T-helper 2 cell (primary cell): ENCODE measurements at places on chromosomes 5 and 9.

- no peak for DNase-seq
These were observed 372.6 kb downstream of the EBF1 start for GRCh38 chr5:158727136-158727535.

GRCh38 chr9:85168412-85168811 is 498.9 kb downstream of the NTRK2 start:
- no peak for DNase-seq

DNA sequence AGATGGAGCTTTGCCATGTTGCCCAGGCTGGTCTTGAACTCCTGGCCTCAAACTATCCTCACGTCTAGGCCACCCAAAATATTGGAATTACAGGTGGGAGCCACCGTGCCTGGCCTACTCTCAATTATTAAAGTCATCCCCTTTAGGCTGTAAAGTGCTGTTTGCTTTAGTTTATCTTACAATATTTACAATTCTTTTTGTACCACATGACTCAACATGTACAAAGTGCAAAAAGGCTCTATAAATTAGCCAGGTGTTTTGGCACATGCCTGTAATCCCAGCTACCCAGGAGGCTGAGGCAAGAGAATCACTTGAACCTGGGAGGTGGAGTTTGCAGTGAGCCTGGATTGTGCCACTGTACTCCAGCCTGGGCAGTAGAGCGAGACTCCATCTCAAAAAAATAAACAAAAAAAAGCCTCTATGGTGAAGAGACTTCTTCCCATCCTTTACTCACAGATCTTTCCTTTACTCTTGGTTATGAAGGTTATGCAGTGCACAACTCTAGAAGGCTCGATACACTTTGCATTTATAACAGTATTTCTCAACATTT is 28.5 kb upstream of the MLLT3 start:
- no peak for DNase-seq

GRCh38 chr9:121326130-121326838 is 43.8 kb downstream of the STOM start:
- DNase-seq = no peak

DNA sequence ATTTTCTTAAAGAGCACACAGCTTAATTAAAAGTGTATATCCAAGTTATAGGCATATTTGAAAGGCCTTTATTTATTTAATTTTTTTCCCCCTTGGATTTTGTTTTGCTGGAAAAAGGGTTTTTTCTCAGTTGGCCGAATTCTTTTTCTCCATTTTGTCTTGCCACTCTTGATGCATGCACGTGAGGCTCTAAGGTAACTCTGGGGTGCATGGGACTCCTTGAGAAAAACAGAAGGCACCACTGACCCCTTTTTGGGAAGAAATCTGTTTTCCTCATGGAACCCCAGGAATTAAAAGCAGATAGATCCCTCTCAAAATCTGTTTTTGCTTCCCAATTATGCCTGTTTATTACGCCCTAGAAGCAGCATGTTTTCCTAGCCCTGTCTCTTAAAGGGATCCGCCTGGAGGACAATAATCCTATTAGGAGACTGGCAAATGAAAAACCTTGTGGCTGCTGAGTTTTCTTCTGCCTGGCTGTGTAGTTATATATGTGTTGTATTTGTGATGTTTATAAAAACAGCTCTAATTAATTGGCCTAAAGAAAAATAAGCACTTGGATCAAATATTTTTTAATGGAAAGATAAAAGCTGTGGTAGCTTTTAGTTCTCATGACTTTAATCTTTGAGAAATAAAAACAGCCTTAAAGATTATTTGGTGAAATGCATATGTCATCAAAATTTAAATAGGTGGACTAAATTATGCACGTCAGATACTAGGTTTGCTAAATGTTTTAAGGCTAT is 435.1 kb upstream of the CDH9 start:
- no peak for DNase-seq

DNA sequence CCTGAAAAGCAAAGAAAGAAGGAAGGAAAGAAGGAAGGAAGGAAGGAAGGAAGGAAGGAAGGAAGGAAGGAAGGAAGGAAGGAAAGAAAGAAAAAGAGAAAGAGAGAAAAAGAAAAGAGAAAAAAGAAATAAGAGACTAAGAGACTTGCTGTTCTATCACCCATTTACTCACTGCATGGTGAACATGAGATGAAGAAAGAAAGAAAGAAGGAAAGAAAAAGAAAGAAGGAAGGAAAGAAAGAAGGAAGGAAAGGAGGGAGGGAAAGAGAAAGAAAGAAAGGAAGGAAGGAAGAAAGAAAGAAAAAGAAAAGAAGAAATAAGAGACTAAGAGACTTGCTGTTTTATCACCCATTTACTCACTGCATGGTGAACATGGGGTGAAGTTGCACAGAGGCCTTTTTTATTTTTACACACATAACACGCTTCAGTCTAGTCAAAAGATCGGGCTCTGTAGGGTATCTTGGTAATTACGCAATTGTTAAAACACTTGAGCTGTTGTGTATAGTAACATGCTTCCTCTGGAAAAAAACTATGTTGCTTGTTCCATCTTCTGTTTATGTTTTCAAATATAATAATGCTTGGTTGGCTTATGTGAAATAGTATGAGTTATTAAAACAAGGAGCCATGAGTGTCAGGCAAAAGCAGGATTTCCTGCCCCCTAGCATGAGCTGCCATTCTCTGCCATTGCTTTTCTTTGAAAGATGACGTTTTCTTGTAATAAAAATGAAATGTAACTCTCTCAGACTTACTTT is 119.3 kb upstream of the ZNF608 start:
- no peak for DNase-seq

DNA sequence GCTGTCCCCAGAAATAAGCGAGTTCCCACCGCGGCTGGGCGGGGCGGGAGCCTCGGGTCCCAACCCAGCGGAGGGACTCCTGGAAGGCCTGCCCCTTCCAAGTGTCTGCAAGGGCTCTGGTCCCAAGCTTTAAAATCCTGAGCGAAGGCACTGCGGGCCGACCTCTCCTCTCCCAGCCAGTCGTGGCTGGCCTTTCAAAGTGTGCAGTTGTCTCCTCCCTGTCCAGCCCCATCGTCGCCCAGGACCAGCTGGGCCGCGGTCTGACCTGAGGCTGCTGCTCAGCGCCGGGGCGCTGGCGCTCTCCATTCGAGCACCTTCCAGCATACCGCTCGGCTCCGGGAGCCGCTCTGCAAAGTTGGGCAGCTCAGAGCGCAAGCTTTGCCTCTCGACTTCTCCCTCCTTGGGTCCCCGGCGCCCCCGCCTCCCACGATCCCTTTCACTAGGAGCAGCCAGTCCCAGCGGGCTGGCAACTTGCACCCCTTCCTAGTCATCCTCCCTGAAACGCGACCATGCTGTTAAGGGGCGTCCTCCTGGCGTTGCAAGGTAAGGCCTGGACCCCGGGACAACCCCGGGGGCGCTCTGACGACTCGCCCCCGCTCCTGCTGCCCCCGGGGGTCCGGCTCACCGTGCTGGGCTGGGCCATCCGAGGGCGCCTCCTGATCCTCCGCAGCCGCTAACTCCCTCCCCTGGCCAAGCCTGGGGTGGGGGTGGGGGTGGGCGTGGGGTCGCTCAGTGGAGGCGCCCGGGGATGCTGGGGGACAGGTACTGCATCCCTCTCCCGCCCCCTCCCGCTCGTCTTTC is at the start of gene MAMDC2:
TSS of gene MAMDC2 (plus strand) at position 160 of the 801 bp plus-strand sequence. CDS start at position 510, 350 bp downstream.
- DNase-seq = no peak

DNA sequence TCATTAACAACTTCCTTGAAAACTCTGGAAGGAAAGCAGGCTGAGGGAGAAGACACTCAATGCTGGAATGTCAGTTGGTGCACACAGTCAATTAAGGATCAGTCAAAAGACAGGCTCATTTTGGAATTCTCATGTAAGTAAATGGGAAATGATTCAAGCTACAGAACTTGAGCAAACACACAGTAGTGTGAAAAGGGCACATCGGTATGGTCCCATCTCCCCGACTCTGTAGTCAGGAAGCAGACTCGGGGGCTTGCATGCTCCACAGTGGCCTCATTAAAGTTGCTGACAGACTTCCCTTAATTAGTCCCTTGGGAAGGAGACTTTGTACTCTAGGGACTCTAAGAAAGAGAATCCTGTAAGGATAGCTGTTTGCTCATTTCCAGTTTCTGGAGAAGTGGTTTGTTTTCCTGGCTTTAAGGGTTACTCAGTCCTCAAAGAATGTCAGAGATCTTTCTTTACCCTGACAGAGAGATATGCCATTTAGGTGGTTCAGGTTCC is 339.2 kb downstream of the ADAMTS6 start:
- DNase-seq = no peak

GRCh38 chr5:120463991-120464626 is at the start of gene PRR16:
TSS of gene PRR16 (plus strand) at chr5:120464300.
- DNase-seq = peak; percentile 39

DNA sequence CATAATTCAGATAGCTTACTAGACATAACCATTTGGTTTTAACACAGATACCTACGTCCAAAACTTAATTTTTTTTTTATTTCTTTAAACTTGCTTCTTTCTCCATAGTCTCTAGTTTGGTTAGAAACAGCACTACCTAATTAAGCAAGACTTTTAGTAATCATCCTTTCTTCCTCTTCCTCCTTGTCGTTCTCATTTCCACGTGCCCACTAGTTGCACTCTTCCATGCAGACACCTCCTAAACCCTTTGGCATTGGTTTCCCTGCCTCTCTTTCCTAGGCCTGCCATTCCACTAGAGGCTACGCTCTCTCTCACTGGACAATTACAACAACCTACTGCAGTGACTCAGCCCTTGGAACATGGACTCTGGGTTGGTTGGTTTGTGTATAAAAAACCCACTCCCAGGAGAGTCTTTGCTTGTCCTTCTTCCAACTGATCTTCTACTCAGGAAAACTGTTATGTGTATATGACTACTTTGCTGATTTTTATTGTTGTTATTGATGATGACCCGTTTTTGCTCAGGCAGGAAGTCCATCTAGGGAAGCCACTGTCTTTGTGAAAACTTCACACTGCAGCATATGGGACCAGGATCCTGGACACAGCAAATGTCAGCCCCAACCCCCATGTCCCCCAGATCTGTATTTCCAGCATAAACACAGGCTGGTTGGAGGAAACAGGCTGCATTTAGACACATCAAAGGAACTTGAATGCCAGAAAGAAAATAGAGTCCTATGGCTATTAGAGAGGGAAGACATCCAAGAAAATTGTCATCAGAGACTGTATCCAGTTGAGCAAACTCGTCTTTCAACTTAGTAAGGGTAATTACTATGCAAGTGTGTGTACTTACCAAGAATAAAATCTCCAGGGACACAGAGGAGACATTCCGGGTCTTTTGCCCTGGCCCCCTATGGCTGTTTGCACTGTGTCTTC is 503.2 kb downstream of the GADD45G start:
- no peak for DNase-seq

- no peak for DNase-seq
These were observed 274.3 kb upstream of the SGCD start for GRCh38 chr5:156052656-156053055.

DNA sequence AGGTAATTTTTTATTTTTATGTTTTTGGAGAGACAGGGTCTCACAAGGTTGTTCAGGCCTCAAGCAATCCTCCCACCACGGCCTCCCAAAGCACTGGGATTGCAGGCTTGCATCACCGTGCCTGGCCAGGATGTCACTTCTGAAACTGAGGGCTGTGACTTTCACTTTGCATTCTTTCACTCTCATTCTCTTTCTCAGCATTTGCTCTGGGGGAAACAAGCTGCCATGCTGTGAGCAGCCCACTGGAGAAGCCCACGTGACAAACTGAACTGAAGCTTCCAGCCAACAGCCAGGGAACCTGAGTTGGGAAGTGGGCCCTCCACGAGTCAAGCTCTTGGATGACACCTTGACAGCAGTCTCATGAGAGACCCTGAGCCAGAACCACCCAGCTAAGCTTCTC is 109.4 kb downstream of the C5orf15 start:
- DNase-seq = no peak

GRCh38 chr5:101877451-101877850 is 418.6 kb downstream of the SLCO4C1 start:
- DNase-seq = no peak

- no peak for DNase-seq
These were observed 58.6 kb upstream of the RICTOR start for GRCh38 chr5:39132792-39133191.

DNA sequence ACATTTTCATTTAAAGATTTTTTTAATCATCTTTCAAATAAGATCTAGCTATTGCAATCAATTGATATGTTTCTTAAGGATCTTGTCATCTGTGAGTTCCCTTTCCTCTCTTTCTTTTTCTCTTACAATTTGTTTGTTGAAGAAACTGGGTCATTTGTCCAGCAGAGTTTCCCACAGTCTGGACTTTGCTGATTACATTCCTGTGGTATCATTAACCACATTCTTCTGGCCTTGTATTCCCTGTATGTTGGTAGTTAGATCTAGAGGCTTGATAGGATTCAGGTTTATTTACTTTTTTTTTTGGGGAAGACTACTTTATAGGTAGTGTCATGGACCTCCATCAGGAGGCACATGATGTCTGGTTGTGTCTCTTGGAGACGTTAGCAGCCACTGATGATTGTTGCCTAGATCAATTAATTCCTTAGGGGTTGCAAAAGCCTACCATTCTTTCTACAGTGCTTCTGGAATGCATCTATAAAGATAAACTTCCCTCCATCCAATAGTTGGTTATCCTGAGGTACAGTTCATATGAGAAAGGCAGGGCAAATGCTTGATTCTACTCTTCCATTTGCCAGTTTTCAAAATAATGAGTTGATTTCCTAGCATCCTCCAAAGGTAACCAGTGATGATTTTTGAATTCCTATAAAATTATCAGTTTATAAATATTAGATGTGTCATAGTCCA is 14.3 kb downstream of the PDE8B start:
- no peak for DNase-seq

DNA sequence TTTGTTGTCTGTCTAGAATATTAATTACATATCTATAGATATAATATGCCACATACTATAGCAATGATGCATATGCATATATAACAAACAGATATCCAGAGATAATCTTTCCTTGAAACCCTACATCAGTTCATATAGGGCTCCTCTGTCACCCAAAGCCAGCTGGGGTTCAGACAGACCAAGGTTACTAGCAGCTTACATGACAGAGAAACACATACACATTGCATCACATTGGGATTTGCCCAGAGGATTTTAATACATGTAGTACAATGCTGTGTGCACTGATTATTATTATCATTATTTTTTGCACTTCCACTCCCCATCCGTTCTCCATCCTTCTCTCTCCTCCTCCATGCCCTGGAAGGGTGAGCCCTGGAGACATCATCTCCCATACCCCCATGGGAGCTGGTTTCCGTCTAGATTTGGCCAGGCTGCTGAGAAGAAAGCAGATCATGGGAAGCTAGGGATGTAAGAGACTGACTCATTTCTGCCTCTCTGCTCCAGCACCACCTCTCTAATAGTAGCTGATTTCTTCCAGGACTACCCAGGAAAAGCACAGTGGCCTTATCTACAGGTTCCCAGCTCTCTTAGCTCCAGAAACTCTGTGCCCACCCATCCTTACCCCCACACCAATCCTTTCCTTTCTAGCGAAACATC is 23.3 kb downstream of the FST start:
- DNase-seq = no peak

GRCh38 chr5:165757791-165758190 is 2252.4 kb downstream of the MAT2B start:
- no peak for DNase-seq

- no peak for DNase-seq
These were observed 16.2 kb downstream of the TJP2 start for GRCh38 chr9:69190086-69190862.

- DNase-seq = no peak
These were observed 76.2 kb upstream of the ANKRD55 start for GRCh38 chr5:56309262-56309826.

- no peak for DNase-seq
These were observed 173.4 kb upstream of the CDH12 start for GRCh38 chr5:23026252-23027170.
